ENCODE measurements at places on chromosomes 2 and 18.

GRCh38 chr18:8480506-8481328 is 128.5 kb upstream of the RAB12 start:
- DNase-seq = no peak

GRCh38 chr2:94999431-94999883 is 26.1 kb upstream of the MAL start:
- no peak for DNase-seq

DNA sequence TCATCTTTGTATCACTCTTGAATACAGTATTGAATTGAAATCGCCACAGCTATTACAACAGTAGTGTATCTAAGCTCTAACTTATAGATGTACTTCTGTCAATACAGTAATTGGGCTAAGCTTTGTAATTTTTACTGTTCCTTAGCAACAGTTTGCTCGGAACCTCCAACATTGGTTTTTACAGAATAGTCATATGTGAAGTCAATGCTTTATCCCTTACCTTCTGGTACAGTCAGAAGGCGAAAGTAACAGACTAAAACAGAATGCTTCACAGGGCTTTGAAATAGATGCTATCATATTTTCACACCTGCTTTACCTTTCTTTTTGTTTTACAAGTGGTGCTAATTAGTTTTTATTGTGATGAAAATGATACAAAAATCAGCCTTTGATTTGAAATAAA is 46.9 kb upstream of the CYP20A1 start:
- no peak for DNase-seq

- no peak for DNase-seq
Measured at GRCh38 chr2:63589148-63589958, 590 bp downstream of the MDH1 start.

DNA sequence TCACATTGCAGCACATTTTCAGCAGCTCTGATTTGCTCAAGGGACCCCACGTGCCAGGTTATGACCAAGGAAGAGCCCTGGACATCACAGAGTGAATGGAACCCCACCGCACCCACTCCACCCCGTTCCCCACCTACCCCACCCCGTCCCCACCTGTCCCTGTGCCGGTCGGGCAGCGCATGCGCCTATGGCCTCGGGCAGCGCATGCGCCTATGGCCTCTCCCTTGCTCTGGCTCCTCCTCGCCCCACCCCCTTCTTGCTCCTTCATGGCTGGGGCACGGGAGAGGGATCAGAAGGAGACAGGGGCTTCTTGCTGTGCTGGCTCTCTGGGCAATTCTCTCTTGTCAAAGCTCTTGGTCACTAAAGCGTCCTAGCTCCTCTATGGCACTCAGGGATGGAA is 371.8 kb upstream of the HS6ST1 start:
- no peak for DNase-seq

DNA sequence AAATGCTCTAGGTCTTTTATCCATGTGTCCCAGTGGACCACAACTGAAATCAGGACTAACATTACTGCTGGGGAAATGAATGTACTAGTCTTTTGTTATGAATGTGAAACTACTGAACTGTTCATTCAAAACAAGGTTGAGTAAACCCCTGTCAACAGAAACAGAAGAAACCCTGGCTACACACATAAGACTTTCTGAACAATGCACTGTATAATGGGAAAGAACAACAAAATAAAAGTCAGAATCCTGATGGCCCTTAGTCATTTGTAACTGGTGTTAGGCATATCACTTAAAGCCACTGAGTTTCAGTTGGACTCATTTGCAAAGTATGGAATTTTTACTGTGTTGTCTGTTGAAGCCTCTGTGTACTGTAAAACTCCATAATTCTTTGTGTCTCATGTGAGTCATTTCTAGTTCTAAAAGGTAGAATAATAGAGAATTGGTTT is 77.0 kb upstream of the UBXN4 start:
- DNase-seq = no peak

GRCh38 chr2:18077704-18078103 is 199.2 kb downstream of the KCNS3 start:
- no peak for DNase-seq

DNA sequence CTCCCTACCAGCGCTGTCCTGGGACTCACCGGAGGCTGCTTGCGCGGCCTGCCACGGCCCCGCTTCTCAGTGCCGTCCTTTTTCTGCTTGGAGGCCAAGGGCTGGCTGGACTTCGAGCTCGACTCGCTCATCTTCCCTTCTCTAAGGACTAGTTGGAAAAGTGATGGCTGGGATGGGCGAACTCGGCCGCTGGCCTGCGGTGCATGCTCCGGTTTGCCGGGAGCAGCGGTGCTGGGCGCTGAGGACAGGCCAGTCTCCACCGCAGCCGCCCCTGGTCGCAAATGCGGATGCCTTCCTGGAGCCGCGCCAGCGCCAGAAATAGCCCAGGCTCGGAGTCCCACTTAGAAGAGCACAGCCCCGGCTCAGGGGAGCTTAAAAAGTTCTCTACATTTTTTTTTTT is 3.1 kb downstream of the C2orf81 start:
- no peak for DNase-seq

- DNase-seq = no peak
Measured at GRCh38 chr2:47558768-47559684, 156.1 kb downstream of the MSH2 start.

DNA sequence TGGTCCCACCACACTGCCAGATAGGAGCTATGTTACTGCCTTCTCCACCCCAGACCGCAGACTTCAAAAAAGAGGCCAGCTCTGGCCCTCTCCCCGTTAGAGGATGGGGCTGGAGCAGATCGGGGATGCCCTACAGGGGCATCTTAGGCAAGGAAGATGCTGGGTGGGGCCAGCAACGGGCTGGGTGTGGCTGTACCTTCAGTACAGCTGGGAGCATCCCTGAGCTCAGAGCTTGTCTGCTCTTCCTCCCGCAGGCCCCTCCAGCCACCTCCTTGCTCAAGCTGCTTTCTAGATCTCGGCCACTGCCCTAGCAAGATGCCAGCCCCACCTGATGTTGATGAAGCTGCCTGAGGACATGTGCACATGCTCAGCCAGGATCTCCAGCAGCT is 9.8 kb downstream of the PTPRN start:
- DNase-seq = no peak

- DNase-seq = no peak
Measured at GRCh38 chr2:197359859-197360258, 49.3 kb upstream of the ANKRD44 start.

GRCh38 chr2:167198009-167198408 is 309.7 kb downstream of the XIRP2 start:
- DNase-seq = no peak

GRCh38 chr2:116935097-116935814 is 879.2 kb upstream of the DDX18 start:
- no peak for DNase-seq

DNA sequence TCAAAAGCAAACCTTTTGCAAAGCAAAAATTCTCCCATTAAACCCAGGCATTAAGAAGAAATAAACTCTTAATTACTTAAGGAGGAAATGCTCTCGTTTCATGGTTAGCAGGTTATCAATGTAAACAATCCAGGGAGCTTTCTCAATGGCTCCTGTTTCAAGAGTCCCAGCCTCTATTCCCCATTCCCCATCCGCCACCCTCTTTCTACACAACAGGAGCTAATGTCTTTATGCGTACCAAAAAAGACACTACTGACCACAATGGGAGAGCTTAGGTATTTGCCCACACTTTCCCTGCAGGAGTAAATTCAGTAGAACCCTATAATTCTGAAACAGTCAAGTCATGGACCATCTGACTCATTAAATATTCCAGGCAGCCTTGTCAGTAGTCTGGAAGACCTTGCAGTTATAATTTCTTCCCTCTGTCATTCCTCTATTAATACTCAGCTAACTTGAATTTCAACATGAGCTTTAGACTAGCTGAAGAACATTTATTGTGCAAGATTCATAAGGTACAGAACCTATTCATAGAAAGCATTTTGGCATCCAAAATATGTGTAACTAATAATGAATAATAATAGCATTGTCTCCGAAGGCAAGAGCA is 48.6 kb downstream of the SLC8A1 start:
- DNase-seq = no peak

- no peak for DNase-seq
Measured at GRCh38 chr18:62883937-62884735, 168.8 kb downstream of the PHLPP1 start.

DNA sequence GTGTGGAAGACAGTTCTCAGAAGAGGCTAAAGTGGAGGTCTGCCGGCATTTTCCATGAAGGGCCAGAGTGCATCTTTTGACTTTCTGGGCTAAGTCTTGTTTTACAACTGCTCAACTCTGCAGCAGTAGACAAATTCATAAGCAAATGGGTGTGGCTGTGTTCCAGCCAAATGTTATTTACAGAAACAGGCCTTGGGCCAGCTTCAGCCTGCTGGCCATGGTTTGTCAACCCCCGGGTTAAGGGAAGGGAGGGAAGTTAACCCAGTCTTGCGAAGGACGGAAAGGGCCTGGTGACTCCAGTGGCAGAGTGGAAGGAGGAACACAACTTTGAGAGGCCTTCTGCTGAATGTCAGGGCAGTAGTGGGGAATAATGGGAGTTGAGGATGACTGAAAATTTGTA is 34.3 kb upstream of the NCKAP5 start:
- no peak for DNase-seq

DNA sequence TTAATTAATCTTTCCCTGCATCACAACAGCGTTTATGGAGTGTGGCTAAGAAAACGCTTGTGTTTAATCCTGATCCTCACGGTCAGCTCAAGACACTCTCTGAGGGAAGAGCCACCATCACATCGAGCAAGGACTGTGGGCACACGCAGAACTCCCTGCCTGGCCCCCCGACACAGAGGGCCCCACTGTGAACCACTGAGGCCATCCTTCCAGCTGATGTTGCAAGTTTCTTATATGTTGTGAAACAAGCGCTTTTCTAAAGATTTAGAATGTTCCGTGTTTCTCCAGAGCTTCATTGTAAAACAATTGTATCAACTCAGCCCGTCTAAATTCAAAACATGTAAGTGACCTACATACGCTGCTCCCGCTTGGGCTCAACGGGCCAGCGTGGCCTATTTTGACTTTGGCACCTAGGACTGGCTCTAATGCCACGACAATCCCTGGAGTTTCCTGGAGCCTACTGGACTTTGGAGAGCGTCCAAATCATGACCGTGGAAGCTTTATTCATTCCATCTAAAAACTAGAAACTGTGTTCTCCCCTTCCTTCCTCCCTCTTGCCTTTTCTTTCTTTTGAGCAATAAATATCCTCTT is 34.9 kb downstream of the SERPINE2 start:
- DNase-seq = no peak

DNA sequence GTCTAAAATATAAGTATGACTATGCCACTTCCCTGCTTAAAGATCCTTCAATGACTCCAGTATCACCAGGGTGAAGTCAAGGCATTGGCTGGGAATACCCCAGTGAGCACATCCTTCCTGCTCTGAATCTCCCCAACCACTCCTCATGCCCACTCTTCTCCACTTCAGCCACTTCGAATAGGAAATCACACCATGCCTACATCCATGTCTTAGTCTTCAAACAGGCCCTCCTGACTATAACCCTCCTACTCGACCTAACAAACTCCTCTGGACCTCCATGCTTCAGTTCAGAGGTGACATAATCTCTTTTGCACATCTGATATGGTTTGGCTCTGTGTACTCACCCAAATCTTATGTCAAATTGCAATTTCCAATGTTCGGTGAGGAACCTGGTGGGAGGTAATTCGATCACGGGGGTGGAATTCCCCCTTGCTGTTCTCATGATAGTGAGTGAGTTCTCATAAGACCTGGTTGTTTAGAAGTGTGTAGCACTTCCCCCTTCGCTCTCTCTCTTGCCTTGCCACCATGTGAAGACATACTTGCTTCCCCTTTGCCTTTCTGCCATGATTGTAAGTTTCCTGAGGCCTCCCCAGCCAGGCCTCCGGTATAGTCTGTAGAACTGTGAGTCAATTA is 87.8 kb upstream of the TFCP2L1 start:
- DNase-seq = no peak

DNA sequence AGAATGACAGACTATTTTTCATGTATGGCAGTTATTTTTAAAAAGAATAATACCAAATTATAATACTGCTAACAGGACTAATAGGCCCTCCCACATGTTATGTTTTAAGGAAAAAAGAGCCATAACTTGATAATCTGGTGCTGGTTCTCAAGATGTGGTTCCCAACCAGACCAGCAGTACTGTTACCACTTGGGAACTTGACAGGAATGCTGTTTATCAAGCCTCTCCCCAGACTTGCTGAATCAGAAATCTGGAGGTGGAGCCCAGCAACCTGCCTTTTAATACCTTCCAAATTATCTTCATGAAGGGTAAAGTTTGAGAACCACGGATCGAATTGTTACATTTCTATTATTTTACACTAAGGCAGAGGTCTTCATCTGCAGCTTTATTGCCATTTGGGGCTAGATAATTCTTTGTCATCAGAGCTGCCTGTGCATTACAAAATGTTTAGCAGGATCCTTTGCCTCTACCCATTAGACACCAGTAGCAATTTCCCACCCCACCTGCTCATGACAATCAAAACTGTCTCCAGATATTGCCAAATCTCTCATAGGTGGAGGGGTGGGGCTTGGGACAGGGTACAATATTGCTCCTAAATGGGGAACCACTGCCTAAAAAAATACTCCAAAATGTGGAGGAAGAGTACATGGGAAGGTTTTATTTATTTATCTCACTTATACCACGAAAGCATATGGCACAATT is 629.6 kb downstream of the ARHGAP15 start:
- no peak for DNase-seq

DNA sequence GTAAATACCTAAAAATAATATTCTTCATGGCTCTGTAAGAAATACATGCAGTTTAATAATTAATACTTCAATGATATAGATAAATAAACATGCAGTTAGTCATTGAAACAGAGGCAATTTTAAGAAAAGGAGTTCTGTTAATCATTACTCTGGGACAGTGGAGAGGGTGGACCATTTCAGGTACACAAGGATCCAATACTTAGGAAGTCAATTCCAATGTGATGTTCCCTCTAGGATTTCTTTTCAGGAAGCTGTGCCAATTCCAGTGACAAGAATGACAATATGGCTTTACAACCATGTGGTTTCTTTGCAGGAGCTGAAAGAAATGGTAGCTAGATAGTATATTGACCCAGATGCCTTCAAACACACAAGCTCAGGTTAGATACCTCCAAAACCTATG is 175.8 kb upstream of the NETO1 start:
- DNase-seq = no peak

DNA sequence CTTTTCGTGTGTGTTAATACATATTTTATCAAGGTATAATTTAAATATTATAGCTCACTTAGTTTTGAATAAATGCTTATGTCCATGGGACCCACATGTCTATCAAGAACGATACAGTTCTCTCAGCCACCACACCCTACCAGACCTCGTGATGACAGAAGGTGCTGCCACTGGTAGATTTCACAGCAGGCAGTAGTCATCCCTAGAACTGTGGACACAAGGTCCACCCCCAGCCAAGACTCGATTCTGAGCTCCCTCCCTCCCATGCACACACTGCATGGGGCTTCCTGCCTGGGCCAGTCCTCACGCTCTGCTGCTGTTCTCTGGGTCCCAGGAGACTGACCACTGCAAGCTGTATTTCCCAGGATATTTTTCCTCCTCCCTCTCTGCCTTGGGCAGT is 26.5 kb upstream of the CREB1 start:
- peak; percentile 69 for DNase-seq

GRCh38 chr2:46181789-46182530 is 115.2 kb upstream of the EPAS1 start:
- no peak for DNase-seq

Data from GM20000 (cell line).